ENCODE measurements at places on chromosomes 4 and X.

GRCh38 chr4:76219299-76220055 lies 5.9 kb upstream of the SCARB2 start:
- peak; percentile 34 for DNase-seq

- peak; percentile 67 for DNase-seq
Observed at GRCh38 chr4:187618701-187619281, 376.8 kb upstream of the ZFP42 start.

- DNase-seq = no peak
Observed at GRCh38 chr4:40401631-40402030, 66.5 kb downstream of the CHRNA9 start.

GRCh38 chr4:11532138-11532537 lies 103.4 kb upstream of the HS3ST1 start:
- no peak for DNase-seq

GRCh38 chrX:38402118-38402517 lies 49.7 kb downstream of the OTC start:
- DNase-seq = no peak
